Stimulated activated CD8-positive, alpha-beta memory T cell treated with anti-CD3 and anti-CD28 coated beads, Interleukin-7, amount 100 ng/mL, for 48 hours (primary cell): ENCODE measurements at places on chromosomes 5 and 9.

GRCh38 chr9:22147813-22148527 lies 138.9 kb upstream of the CDKN2B start:
- DNase-seq, result no peak

DNA sequence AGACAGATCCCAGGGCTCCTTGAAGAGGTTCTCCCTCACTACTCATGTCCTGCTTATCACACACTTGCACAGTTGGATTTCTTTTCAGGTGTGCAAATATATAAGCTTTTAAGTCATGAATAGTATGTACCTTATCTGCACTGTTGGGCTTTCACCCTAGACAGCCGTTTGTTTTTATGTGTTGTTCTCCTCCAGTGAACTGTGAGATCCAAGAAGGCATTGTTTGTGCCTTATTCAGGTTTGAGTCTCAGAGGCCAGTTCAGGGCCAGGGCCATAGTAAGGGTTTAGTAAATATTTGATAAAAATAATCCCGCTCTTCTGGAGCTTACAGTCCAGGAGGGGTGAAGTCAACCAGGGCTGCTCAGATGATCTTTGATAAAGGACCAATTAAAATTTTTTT lies 480.0 kb downstream of the TMEM38B start:
- DNase-seq, result no peak

- no peak for DNase-seq
Observed at GRCh38 chr5:104297076-104297475, 734.5 kb upstream of the NUDT12 start.

- no peak for DNase-seq
Observed at GRCh38 chr9:33628865-33629410, 104.9 kb downstream of the ANKRD18B start.

DNA sequence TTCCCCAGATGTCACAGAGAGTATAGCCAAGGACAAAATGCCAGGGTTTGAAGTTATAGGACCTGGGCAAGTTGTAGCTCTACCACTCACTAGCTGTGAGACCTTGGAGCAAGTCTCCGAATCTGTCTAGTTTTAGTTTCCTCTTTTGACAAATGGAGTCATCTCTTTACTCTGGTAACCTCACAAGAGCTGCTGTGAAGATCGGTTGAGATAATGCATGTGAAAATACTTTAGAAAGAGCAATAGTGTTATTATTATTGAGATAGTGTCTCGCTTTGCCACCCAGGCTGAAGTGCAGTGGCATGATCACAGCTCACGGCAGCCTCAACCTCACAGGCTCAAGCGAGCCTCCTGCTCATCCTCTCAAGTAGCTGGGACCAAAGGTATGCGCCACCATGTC lies 117.9 kb upstream of the NR5A1 start:
- DNase-seq, result no peak

GRCh38 chr9:9670454-9670853 lies 942.3 kb downstream of the PTPRD start:
- DNase-seq, result no peak

- no peak for DNase-seq
Observed at GRCh38 chr9:121206516-121207370, 5.1 kb upstream of the RAB14 start.

DNA sequence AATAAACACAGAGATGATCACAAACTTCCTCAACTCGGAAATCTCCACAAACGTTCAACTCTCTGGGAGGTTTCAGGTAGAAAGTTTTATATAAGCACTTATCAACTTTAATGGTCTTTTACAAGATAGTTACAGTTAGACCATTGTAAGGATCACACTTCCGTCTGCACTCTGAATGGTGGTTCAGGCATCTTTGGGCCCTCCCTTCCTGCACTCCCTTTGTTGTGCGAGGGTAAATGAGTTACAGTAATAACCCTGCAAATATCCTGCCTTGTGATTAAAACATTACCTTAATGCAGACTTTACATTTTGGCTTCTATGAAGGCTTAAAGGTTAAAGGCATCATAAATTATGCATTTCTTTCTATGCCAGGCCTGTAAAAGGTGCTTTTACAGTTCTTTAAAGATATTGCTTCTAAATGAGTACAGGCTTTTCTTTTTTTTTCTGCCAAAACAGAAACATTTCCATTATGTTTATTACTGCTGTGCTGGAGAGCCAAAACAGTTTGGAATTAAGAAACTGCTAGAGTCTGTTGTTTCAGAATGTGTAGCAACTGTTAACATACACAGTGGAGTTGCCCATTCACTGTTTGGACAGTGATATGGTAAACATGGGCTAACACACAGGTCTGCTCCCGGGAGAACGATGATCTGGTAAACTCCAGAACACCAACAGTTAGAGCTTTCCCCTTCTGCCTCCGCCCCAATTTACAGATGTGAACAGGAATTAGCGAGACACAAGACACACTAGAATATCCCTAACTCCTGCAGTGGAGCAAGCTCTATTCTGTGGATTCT lies 1.1 kb downstream of the PRUNE2 start:
- DNase-seq, result no peak

GRCh38 chr5:172336676-172337285 lies 53.2 kb upstream of the UBTD2 start:
- DNase-seq, result no peak

GRCh38 chr5:143938230-143938629 lies 126.3 kb downstream of the HMHB1 start:
- DNase-seq, result no peak

- DNase-seq, result no peak
Observed at GRCh38 chr5:134175921-134176510, 734 bp downstream of the SKP1 start.

DNA sequence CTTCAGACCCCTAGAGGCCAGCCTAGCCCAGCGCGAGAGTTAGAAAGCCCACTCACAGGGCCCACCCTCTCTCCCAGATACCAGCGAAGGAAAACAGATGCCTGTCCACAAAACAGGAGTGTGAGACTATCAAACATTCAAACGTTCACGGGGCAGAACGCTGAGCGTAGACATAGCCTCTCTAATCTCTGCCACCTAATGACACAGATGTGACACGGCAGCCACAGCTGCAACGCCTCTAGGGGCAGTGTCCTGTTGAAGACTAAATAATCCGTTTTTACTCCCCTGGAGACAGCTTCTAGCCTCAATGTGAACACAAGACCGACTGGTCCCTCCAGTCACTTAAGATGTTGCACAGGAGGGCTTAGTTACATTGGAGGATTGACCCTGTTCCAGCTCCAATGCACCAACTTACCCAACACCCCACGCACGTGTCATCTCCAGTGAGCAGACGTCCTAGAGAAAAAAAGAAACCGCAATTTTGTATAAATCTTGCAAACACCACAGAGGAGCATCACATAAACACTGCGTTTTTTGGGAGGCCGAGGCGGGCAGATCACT lies 14.3 kb downstream of the DIPK1B start:
- DNase-seq, result no peak

GRCh38 chr5:109610581-109610980 lies 79.1 kb upstream of the MAN2A1 start:
- DNase-seq, result no peak

- no peak for DNase-seq
Observed at GRCh38 chr9:84990416-84990815, 320.9 kb downstream of the NTRK2 start.

GRCh38 chr9:127776195-127776923 lies 2.1 kb downstream of the SH2D3C start:
- DNase-seq, result peak; percentile 50

GRCh38 chr5:59123595-59124561 lies 541.0 kb downstream of the RAB3C start:
- DNase-seq, result no peak

DNA sequence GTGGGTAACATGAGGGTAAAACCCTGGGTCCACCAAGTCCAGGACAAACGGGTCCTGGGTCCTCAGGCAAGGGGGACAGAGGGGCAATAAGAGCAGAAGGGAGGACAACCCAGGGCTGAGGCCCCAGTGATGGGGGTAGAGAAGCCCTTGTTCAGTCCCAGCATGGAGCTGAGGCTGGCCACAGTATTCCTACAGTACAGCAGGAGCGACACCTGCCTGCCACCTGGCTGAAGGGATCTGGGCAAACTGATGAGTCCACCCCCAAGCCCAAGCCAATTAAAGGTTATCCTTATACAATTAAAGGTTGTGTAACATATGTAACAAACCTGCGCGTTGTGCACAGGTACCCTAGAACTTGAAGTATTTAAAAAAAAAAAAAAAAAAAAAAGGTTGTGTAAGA lies 97.7 kb upstream of the LRRTM2 start:
- no peak for DNase-seq

DNA sequence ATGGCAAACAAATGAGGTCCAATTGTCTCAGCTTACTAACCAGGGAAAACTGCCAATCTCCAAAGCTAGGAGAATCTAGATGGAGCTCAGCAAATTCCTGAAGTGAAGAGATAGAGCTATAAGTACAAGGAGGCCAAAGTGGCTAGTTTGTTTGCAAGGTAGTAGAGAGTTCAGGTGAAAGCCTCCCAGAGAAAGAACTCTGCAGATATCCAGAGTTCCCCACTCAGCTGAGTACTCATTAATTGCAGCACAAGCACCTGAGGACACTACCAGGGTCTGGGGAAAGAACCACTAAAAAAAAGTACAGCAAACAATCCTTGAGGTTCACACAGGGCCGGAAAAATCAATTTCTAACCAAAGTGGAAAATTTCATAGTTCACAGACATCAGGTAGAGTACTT lies 250.9 kb downstream of the TMEM232 start:
- DNase-seq, result no peak

DNA sequence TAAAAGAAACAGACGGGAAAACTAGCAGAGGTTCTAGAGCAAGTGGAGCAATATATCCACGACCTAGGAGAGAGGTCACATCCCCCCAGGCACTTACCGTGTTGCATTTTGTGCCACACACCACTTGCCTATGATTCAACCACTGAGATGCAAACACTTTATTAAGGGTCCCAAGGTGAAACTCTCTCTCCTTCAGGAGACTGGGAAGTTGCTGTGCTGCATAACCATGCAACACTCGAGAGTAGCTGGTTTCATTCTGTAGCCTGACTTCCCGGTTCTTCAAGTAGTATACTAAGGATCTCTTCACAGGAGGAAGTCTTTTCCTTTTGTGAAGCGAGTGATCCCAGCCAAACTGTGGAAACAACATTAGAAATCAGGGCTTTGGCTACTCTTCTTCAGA lies 1.6 kb downstream of the DCAF12 start:
- no peak for DNase-seq

- no peak for DNase-seq
Observed at GRCh38 chr5:96150007-96150406, 188.4 kb upstream of the ELL2 start.

- no peak for DNase-seq
Observed at GRCh38 chr9:78893774-78894401, 597.0 kb downstream of the PSAT1 start.

DNA sequence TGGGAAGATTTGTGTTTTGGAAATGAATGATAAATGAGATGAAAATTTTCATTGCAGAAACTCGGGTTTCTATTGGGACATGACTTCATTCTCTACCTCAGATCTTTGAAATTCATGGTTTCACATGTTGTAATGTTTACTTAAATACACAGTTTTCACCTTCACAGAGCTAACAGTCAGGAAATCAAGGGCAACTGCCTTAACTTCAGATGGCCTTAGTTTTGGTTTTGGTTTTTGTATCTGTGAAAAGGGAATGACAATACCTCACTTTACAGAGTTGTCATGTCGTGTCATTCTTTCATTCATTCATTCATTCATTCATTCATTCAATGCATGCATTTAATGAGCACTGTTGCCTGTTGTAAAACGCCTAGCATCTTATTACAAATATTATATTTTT lies 41.9 kb downstream of the NIM1K start:
- no peak for DNase-seq

GRCh38 chr5:150593996-150594395 lies 46.5 kb upstream of the SYNPO start:
- DNase-seq, result no peak

- DNase-seq, result no peak
Observed at GRCh38 chr9:126295516-126295915, 31.1 kb upstream of the MVB12B start.

GRCh38 chr9:135081731-135082130 lies 5.7 kb upstream of the OLFM1 start:
- no peak for DNase-seq

DNA sequence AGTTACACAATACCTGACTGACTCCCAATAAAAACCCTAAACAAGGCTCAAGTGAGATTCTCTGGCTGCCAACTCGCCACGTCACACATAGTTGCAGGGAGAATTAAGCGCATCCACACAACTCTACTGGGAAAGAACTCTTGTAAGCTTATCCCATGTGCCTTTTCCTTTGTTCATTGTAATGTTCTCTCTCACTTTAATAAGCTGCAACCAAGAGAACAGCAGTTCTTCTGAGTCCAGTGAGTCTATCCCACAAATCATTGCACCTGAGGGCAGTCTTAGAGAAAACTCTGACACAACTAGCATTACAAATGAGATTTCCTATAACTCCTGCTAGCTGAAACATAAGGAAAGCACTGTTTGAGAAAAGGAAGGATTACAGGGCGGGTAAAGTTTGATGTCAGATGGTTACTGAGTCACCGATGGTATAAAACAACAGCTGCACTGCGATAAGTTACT lies 27.4 kb downstream of the CENPK start:
- no peak for DNase-seq

DNA sequence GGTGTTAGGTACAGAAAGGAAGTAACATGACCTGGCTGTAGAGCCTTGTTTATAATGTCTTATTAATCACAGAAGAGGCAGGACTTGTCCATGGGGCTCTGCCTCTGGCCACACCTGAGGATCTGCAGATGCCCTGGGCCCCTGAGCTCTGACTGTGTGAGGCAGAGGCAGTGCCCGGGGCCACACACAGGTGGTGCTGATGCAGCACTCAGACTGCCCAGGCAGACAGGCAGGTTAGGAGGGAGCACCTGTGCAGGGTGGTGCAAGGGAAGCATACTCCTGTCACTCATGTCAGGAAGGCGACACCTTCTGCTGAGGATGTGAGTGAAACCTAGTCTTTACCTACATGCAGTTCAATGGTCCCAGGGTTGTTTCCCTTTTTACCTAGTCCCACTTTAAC lies 88.7 kb downstream of the CFAP90 start:
- DNase-seq, result no peak

- DNase-seq, result no peak
Observed at GRCh38 chr9:96619124-96619465, 548 bp downstream of the CDC14B start.

DNA sequence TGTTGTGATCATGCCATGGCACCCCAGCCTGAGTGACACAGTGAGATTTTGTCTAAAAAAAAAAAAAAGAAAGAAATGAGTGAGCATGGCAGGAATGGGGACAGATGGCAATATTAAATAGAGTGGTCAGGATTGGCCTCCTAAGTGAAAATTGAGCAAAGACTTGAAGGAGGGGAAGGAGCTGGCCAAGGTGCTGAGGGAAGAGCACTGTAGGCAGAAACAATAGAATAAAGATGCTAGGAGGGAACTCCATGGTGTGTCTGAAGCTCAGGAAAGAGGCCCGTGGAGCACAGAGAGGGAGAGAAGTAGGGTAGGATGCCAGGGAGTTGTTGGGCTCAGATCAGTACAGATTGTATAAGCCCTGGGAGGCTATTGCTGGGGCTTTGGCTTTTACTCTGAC lies 64.4 kb upstream of the PCAT7 start:
- no peak for DNase-seq
